ENCODE measurements at places on chromosomes 5 and 9. TPM values are rescaled to one million over a fixed set of nuclear protein-coding genes. Genes with fewer than 3 reads are reported as not detected.

The LRRC19 gene
- total RNA-seq, result not detected

The PCDHB16 gene
- 2.5 TPM for total RNA-seq

The ZBTB6 gene
- 5.3 TPM for total RNA-seq

The FBN2 gene
- 23.8 TPM for total RNA-seq

The RASEF gene
- 0.03 TPM for total RNA-seq

The TRIP13 gene
- 0.38 TPM for total RNA-seq

The SMIM33 gene
- total RNA-seq, result not detected

The CDC25C gene
- 0.24 TPM for total RNA-seq

The PRLR gene
- 0.38 TPM for total RNA-seq

The SLC6A3 gene
- total RNA-seq, result not detected

The C1QTNF3 gene
- total RNA-seq, result 0.60 TPM

The RNF183 gene
- not detected for total RNA-seq

The PRDM12 gene
- not detected for total RNA-seq

The CDKN2B gene
- total RNA-seq, result 3.0 TPM

The TTC1 gene
- total RNA-seq, result 114 TPM

DNA sequence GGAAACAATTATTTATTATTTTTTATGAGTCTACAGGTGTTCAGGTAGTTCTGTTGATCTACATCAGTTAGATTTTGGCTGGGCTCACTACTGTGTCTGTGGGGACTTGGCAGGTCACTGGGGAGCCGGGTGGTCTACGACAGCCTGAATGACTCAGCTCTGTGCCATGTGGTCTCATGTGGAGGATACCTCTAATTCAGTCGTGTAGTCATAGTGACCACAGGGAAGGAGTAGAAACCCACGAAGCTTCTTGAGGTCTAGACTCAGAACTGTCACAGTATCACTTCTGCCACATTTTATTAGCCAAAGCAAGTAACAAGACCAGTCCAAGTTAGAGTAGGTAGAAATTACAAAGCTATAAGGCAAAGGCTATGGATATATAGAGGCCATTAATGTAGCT is 64.7 kb upstream of the GRAMD2B start:
- no peak for DNase-seq

GRCh38 chr9:89868100-89868499 is 263.3 kb downstream of the GADD45G start:
- DNase-seq, result no peak

DNA sequence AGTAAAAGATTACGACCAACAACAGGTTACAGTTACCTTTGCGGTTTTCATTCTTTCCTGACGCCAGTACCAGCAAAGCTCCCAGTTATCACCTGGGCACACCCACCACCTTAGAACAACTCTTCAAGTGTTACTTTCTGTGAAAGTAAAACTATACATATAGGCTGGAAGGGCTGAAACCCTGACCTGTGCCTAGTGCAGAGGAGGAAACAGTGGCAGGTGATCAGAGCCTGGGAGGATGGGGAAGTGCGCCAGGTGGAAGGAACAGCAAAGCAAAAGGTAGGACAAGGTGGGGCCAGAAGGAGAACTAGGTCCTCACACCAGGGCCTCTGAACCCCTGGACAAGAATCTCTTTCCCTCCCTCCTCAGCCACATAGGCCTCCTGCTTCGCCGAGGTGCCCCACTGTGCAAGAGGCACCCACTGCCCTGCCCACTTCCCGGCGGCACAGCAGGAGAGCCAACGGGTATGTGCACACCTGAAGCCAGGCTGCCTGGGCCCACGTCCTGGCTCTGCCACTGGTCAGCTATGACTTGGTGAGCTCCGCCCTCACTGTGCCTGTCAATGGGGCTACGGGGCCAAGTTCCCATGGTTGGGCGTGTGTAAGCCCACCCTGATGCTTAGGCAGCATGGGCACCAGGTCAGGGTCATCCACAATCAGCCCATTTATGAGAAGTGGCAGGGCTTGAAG is 26.9 kb downstream of the BICD2 start:
- no peak for DNase-seq

GRCh38 chr5:37842048-37842447 is 2.2 kb upstream of the GDNF start:
- DNase-seq, result no peak

DNA sequence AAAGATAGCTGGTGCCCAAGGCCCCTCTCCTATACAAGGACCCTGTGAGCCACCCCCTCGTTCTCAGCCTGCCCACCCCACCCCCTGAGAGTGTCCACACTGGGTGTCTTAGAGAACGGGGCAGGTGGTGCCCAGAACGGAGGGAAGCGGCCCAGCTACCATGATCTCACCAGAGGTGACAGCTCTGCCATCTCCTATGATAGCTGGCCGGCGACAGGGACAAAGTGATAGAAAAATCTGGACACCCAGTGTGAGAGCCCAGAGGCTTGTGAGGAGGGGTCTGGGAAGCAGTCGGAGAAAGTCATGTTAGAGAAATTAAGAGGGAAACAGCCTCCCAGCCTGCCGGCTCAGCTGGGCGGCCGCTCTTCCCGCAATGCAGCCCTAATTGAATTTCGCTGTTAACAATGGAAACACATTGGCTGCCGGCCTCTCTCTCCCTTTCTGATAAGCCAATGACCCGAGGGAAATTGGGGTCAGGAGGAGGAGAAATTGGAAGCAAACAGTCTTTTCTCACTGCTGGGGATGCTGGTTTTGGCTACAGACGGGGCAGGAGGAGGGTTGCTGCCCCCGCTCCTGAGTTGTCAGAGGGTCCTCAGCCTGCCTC is 32.3 kb downstream of the HK3 start:
- DNase-seq, result peak; percentile 50

DNA sequence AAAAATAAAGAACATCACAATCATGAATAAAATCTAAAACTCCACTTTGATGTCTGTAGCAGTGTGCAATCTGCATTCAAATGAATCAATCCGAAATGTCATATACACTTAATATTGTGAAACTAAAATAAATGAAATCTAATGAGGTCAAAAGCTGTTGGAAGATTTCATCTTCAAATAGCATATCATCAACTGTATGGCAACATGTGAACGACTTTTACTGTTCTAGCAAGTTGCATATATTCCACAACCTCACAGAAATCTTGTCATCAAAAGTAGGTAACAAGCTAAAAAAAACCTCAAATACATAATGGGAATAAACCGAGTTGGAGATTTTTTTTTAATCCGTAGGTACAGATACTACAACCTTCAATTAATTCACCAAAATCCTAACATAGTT is 1.2 kb downstream of the PTBP3 start:
- DNase-seq, result no peak

- DNase-seq, result no peak
These were observed 2.9 kb downstream of the JAK2 start for GRCh38 chr9:4987961-4988421.

GRCh38 chr9:27808864-27809263 is 235.6 kb upstream of the C9orf72 start:
- no peak for DNase-seq

GRCh38 chr5:9720361-9720760 is 90.2 kb upstream of the TAS2R1 start:
- DNase-seq, result no peak

DNA sequence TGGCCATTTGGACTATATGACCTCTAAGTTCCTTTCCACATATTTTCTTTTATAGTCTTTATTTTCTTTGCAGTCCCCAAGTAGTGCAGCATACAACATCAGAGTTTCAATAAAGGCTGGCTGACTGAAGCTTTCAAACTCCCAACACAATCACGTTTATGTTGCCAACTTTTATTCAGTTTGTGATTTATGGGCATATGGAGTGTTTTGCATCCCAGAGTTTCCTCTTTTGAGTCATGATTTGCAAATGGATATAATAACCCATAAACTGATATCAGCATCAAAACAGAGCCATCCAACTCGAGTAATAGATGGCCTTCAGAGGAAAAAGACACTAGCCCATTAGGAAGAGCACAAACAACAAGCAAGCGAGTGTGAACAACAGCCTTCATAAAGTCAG is 414.0 kb downstream of the ELAVL2 start:
- DNase-seq, result no peak

GRCh38 chr5:142432369-142432863 is 107.6 kb upstream of the SPRY4 start:
- no peak for DNase-seq

DNA sequence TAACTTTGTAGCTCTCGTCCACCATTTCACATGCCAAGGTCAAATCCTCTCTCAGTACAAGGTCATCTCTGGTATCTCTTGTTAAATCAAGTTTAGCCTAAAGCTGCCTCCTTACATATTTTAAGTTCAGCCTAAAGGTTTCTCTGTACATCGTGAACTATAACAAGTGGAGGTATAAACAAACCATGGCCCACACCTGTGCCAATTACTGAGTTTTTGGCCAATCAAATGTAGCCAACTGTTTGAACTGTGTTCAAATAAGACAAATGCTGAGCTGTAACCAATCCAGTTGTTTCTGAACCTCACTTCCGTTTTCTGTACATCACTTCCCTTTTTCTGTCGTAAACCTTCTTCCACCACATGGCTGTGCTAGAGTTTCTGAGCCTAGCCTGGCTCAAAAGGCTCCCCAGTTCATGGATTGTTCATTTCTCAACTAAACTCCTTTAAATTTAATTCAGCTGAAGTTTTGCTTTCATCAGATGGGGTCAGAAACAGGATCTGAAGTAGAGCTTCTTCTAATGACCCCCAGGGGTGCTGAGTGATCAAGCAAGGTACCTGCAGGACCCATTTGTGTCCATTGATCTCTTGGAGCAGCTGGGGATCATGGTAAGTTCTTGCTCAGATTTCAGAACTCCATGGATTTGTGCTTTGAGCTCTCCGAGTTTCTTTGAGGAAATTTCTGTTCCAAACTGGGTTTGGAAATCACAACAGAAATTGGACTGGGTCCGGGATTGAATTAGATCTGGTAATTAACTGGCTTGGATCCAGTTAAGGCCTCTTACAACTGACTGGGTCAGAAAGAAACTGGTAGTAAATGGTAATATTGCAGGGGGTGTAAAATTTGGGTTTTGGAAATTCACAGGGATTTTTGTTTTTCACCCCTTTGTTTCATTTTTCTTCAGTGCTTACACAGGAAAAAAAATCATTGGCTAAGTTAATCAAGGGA is 11.0 kb upstream of the NANS start:
- no peak for DNase-seq

- no peak for DNase-seq
These were observed 581.6 kb upstream of the CDH9 start for GRCh38 chr5:27619982-27620381.

DNA sequence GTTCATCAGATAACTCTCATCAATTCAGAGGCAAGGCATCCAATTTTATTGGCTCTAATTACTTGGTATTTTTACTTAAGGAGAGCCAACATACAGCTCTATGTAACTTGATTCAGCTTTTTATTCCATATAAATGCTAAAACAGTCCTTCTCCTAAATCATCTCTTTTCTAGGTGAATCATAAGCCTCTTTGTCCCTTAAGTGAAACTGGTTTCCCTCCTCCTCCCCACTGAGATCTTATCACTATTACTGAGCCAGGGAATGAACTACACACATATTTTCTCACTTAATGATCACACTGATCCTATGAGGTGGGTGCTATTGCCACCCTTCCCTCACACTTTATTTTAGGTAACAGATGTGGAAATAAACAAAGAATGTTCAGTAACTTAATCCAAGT is 1143.8 kb downstream of the MAT2B start:
- no peak for DNase-seq

GRCh38 chr9:99579964-99580363 is 241.7 kb upstream of the NR4A3 start:
- no peak for DNase-seq

DNA sequence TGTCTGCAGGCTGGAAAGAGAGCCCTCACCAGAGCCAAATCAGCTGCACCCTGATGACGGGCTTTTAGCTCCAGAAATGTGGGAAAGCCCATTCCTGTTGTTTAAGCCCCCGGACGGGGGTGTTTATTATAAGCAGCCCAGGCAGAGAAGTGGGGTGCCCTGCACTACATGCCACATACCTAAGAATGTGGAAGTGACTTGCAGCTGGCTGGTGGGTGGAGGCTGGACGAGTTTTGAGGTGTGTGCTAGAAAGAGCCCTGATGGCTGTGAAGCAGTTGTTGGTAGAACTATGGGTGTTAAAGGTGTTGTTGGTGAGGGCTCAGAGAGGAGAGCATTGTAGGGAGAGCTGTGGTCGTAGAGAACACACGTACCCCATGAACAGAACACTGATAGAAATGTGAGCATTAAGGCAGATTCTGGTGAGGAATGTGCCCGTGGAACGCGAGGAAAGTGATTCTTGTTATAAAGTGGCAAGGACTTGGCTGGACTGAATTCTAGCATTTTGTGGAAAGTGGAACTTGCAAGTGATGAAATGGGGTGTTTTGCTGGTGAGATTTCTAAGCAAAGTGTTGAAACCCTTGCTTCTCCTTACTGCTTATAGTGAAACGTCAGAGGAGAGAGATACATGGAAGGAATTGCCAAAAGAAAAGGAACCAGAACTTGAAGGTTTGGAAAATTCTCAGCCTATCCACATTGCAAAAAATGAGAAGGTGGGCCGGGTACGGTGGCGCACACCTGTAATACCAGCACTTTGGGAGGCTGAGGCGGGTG is 38.9 kb downstream of the AHRR start:
- DNase-seq, result peak; percentile 50

- DNase-seq, result no peak
These were observed 6.3 kb upstream of the DBN1 start for GRCh38 chr5:177479774-177480173.

- DNase-seq, result no peak
These were observed 3.1 kb downstream of the RNF38 start for GRCh38 chr9:36396985-36397384.

GRCh38 chr5:36054647-36055046 is 12.0 kb downstream of the UGT3A2 start:
- no peak for DNase-seq

DNA sequence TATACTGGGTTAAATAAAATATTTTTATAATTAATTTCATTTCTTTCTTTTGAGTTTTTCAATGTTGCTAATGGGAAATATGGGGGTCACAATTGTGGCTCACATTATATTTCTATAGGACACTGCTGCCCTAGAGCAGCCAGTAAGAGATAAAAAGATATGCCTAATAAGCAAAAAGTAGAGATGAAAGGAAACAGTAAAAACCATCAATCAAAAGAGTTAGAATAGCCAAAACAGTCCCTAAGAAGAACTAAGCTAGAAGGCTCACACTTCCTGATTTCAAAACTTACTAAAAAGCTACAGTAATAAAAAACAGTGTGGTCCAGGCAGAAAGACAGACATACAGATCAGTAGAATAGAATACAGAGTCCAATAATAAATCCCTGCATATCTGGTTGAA is 104.4 kb downstream of the FANCC start:
- DNase-seq, result no peak

- DNase-seq, result no peak
These were observed 30.2 kb upstream of the CCNG1 start for GRCh38 chr5:163407034-163407655.

Measured in Right ventricle myocardium inferior (tissue), 1 donor.